ENCODE measurements at places on chromosomes 4 and X.

- no peak for DNase-seq
Measured at GRCh38 chr4:23934915-23935314, 45.1 kb upstream of the PPARGC1A start.

DNA sequence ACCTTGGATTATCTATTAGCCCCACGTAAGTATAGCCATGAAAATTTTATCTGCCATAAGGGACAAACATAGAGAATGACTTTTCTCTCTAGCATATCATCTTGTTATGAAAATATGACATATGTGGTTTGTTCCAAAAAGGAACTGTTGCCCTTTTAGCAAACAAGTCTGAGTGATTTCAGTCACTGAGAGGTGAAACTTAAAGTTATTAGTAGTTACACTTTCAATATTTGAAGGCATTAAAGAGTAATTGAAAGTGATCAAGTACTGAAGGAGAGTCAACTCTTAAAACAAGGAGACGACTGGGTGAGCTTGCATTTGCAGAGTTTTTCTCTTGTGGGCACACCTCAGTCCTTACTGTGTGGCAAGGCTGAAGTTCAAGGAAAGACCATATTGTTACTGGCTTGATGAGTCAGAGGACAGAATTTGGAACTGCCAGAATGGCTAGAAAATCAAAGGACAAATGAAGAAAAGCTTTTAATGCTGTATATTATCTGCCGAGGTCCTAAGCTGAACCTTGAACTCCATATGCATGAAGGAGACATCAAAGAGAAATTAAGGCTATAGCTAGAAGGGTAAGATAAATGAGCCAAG, 205.1 kb upstream of the EMCN start:
- DNase-seq = no peak

- no peak for DNase-seq
Measured at GRCh38 chr4:98434816-98435215, 173.6 kb downstream of the RAP1GDS1 start.

DNA sequence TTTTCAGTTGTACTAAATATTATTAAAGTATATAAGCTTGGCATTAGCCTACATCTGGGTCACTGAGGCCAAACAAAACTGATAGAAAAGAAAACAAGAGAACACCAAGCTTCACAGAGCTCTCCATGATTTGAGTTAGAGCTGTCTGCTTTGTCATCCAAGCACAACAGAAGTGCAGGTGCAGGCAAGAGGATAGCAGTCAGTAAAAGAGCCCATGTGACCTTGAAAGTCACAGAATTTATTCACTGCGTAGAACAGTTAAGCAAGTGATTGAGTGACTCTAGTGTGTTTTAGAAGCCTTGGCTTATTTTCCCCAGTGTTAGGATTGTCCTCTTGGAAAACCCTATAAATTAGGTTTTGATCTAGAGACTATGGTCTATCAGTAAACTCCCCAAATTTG, 49.4 kb upstream of the PRDM5 start:
- no peak for DNase-seq

GRCh38 chr4:79083406-79084010, 144.3 kb upstream of the PAQR3 start:
- no peak for DNase-seq

DNA sequence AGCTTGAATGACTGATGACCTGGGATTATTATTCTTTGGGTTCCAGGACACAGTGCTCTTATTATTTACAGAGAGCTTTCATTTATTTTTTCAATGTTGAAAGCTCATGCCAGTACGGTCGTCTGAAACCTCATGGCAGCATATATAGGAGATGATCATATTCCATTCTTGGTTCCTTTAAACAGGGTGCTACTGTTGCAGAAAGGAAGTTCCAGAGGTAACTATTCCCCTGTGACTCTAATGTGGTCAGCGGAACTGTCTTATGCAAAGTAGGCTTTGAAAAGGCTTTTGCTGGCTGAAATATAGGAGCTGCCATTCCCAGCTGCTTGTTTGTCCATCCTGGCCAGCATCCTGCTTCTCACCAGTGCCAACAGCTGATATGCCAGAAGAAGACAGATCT, 208.3 kb upstream of the LEF1 start:
- DNase-seq = no peak

GRCh38 chr4:111806331-111806730, 338.9 kb upstream of the FAM241A start:
- no peak for DNase-seq
